ENCODE measurements at places on chromosomes 16 and 17.

DNA sequence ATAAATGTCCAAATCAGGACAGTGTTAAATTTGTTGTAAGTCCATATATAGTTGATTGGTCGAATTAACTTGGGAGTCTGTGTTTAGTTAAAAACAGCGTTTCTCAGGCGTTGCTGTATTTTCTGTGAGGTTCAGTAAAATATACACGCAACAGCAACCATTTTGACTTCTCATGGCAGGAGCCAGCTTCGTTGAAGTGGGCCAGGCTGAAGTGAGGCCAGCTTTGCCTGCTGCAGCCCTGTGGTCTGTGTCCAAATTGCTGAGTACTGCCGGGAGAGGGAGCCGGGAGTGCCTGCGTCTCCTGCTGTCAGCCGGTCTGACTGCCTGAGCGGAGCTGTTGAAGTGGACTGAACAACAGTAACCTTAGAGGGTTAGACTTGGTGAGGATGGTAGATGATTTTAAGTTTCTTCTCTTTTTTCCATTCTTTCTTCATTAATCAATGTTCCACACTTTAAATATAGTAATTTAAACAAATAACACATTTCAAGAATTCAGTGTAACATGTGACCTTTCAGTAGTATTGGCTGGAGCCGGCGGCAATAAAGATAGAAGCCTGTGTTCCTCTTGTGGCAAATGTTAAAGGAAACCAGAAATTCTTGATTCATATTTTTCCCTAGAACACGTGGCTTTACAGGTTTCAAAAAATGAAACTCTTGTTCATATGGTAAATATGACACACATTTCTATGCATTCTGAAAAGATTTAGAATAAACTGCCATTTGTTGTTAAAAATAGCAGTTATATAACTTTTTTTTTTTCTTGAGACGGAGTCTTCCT, 37.0 kb upstream of the ZNF750 start:
- peak; percentile 56 for DNase-seq

DNA sequence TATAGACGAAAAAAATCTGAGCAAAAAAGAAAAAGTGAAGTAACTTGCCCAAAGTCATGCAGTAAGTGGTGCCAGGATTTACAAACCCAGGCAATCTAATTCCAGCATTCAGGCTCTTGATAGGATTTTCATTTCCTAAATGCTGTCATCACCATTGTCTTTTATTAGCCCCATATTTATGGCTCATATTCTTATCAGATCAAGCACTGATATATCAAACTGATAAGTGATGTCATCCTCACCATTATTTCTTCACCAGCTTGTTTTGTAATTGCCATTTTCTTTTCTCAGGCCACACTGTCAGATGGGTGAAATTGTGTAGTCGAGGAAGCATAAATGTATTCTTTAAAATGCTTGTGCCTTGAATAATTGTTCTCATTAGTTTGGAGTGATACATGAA, 1.3 kb downstream of the RAD51C start:
- no peak for DNase-seq

DNA sequence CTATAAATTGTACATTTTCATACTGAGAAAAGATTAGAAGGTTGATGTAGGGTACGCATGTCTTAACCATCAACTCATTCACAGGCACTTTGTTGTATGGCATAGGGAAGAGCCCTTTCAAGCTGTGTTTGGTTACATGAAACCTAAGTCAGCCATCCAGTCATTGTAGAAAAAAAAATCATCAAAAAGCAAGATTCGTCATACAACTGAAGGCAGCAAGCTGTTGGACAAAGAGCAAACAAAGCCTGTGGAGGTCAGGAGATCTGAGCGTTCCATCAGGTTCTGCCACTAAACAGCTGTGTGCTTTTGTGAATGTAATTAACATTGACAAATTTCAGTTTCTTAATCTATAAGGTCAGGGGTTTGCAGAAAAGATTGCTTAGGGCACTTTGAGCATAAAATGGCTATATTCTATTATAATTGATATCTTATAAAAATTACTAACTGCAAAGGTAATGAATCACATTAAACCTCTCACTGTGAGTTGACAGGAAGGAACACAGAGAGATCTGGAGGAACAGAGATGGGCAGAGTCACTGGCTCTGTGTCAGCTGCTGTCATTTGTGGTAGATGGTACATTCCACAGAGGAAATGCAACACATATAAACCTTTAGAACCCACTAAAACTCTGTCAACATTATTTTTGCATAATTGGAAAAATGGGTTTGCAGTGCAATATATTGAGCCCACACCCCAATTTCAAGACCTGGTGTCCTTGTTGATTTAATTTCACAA, 66.3 kb upstream of the MYOCD start:
- DNase-seq: no peak

DNA sequence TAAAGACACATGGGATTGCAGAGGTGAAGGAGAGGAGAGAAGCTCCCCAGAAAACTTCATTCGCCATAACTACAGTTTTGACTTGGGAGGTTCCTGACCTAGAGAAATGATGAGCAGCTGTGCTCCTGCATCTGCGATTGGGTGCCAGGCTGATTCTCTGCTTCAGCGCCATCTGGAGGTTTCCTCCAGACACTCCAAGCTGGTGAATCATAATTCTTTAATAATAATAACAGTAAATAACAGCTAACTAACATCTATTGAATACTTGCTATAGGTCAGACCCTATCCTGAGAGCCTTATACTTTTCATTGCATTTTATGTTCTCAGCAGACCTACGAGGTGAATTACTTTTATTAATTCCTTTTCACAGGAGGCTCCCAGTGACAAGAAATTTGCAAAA, 575.8 kb downstream of the TOX3 start:
- no peak for DNase-seq

DNA sequence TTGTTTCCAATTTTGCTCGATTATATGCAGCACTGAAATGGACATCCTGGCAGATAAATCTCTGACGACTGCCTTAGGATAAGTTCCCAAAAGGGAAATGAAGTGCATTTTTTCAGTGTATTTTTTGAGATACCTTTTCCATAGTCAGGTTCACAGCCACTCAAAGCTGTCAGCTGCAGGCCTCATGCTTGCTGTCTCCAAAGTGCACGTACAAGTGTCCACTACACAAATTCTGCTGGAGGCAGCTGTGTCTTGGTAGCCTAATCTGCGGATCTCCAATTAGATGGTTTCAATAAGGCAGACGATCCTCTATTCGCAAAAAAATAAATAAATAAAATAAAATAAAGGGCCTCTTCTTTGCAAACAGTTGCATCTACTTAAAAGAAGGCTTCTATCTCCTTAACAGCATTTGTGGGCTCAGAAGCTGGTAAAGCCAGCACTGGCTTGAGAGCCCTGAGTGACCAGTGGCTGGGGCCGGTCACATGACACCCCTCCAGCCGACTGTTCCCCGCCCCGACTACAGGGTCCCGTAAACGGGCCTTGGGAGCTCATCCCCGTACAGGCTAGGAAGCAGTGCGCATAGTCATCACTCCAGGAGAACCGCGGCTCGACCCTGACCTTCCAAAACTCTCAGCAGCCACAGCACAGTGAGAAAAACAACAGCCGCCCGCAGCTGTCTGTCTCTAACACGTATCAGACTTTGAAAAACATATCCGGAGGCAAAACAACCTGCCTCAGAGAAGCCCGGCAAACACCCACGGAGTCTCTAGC, 18.8 kb downstream of the RPH3AL start:
- DNase-seq: no peak

GRCh38 chr17:79850571-79851460, 11.6 kb upstream of the CBX4 start:
- no peak for DNase-seq

DNA sequence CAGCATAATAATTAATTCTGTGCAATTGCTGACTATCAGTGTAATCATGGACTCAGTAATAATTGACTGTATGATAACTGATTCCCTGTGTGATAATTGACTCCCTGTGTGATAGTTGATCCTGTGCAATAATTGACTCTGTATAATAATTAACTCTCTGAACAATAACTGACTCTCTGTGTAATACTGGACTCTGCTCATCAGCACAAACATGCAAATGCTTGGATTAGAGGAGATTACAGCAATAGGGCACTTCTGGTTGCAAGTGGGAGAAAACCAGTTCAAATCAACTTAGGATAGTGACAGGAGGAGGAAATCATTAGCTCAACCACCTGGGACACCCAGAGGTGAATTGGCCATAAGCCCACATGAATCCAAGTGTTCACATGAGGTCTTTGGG, 582.1 kb downstream of the RBFOX1 start:
- no peak for DNase-seq

DNA sequence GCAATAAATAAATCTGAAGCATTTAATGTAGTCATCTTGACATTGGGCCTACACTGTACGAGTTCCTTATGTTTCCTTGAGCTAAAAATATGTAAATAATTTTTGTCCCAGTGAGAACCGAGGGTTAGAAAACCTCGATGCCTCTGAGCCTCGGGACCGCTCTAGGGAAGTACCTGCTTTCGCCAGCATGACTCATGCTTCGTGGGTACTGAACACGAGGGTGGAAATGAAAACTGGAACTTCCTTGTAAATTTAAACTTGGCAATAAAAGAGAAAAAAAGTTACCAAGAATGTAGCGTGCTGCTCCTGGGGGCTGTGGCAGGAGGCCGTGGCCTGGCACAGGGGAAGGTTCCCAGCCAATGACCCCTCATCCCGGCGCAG, 74.1 kb downstream of the SOCS1 start:
- DNase-seq: no peak

- no peak for DNase-seq
These were observed 116.6 kb downstream of the ZNF18 start for GRCh38 chr17:11880714-11881113.

DNA sequence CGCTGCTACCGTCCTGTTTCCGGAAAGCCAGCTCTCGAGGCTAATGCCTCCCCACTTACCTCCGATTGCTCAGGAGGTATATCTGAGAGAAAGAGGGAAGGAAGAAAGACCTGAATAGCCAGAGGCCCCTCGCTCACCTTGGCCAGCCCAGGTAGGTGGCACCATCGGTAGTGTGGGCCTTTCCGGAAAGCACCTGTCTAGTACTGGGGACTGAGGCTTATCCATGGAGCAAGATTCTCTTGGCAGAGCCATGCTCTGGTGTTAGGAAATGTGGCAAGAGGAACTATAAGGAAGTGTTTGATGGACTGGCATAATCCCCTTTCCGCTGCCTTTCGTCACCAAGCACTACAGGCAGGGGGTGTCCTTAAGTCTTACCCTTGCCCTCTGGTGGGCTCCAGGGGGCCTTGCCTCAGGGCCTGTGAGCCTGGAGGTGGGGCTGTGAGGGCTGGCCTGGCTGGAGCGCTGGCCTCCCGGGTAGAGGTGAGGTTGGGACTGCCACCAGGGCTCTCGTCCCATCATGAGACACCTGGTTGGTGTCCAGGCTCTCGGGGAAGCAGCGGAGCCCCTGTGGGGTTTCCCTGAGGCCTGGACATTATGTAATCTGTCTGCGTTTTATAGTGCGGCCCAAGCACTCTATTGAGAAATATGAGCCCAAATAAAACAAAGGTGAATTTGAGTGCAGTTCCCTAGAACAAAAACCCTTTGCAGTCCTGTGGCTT, 2.9 kb downstream of the CMIP start:
- no peak for DNase-seq

GRCh38 chr17:4678448-4679026, 25.4 kb downstream of the PELP1 start:
- peak; percentile 52 for DNase-seq

DNA sequence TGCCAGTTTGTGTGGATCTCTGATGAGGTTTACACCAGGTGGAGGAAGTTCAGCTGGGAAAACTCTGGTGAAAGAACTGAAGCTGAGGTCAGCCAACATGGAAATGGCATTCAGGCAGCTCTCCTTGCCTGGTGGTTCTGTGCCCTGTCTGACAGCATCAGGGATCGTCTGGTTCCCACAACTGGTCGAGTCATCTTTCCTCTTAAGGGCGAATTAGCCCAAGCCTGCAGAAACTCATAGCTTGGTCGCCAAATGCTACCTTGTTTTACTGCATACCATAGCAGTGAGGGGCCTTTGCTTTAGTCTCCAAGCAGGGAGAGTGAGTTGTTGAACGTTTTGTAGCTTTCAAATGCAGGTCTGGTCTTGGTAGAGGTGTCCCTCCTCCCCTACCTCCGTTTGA, 7.2 kb downstream of the PLCG2 start:
- no peak for DNase-seq

GRCh38 chr16:84042879-84043485, 387 bp upstream of the SLC38A8 start:
- DNase-seq: no peak

- DNase-seq: no peak
These were observed 40.3 kb upstream of the MTSS2 start for GRCh38 chr16:70725912-70726828.

Measured in smooth muscle cell of the brain vasculature (primary cell).